ENCODE measurements at places on chromosomes 1 and 21.

DNA sequence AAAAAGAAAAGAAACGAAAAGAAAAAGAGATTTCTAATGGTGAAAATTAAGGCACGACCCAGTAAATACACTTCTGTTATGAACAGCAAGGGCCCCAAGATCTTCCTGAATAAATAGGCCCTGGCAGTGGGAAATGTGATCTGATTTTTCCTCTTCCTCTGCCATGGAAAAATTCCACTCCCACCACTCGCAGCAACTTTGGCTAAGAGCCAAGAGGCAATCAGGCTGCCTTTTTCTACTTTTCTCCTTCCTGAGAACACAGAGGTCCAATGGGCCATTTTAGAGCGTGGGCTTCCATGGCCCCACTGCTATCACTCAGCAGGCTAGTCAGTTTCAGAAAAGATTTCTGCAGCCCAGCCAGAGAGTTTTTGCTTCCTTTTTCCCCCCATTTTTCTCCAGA is 33.7 kb upstream of the AK4 start:
- no peak for DNase-seq

- no peak for DNase-seq
Measured at GRCh38 chr1:207670997-207671396, 26.1 kb downstream of the CR1L start.

- DNase-seq = no peak
Measured at GRCh38 chr1:202561726-202562443, 148.4 kb downstream of the SYT2 start.

GRCh38 chr1:228081144-228081543 is 1.4 kb upstream of the ARF1 start:
- no peak for DNase-seq

DNA sequence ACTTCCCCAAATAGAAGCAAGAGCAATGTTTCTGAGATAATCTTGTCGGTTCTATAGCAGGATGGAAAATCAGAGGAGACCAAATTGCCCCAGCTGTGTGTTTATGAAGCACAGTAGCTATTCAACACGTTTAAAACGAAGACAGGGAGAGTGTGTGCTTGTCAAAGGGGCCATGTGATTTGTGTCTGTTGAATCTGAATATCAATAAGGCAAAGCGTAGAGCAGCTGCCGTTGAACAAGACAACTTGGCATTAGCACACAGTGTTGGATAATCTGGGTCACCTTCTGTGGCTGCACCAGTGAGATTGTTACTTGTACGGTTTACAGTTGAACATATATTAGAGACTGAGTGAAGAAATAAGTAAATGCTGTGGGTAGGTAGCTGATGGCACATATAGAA is 1.0 kb downstream of the CRB1 start:
- no peak for DNase-seq

- DNase-seq = no peak
Measured at GRCh38 chr1:1400576-1401456, 1.7 kb upstream of the CCNL2 start.

DNA sequence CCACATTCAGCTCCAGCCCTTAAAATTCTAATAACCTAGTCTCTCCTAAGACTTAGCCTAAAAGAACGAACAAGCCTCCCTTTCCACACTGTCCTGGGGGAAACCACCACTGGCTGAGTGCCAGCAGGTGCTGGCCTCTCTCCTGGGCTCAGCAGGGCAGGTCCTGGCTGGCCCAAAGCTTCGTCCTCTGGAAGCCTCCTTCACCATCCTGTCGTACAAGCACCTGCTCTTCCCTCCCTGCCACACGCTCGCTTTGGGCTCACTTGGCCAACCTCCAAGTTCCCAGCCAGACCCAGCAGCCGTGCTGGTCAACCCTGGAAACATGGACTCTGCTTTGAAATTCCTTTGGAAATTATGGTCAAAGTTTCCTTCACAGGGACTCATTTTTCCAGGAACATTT is 58.2 kb upstream of the SLC25A33 start:
- DNase-seq = no peak

- DNase-seq = no peak
Measured at GRCh38 chr1:246208105-246208504, 299.0 kb downstream of the SMYD3 start.

DNA sequence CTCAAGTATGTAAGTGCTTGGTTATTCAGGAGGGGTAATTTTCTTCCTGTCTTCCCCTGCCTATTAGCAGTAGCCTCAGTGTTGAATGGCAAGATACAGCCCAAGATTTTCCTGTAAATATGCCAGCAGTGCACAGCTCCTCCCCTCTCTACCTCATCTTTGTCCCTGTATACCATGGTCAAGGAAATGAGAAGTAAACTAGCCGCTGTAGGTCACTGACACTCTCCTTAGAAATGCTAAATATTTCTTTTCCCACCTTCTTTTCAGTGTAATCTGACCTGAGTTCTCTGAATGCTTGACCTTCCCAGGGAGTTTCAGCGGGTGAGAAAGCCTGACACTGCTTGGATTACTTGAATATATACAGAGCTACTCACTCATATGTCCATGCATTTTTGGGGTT is 84.1 kb upstream of the ZNF326 start:
- no peak for DNase-seq

DNA sequence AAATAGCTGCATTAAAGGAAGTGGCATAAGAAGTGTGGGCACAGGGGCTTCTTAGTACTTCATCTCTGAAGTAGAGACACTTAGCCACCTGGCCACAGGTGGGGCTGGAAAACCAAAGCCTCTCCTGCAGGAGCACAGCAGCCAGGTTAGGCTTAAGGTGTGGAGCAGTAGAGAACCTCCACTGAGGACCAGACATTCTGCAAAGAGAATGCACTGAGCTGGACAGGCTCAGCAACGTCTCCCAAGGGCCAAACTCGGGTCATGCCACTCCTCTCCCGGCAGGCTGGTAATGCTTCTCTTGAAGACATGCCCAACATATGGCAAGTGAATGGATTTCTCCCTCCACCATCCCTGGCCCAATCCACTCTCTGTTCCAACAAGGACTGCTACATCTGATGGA is 33.0 kb upstream of the LRRC38 start:
- no peak for DNase-seq

DNA sequence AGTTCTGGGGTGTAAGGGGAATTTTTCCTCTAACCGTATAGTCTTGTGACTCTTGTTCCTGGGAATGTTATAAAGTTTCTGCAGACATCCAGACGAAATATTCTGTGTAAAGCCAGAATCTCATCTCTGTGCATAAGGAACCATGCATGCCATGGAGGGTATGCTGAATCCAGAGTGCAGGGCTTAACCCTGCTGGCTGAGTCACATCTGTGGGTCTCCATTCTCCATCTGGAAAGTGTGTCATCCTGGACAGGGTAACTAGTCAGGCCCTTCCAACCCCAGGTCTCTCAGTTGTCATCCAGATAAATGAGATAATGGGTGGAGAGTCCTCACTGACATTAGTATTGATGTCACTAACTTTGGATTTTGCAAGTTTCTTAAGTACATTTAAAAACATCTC is 48.8 kb downstream of the ATP5PO start:
- DNase-seq = no peak

GRCh38 chr1:19892129-19892528 is 9.9 kb downstream of the OTUD3 start:
- DNase-seq = no peak

GRCh38 chr1:36824390-36824861 is 209.9 kb downstream of the GRIK3 start:
- DNase-seq = no peak

GRCh38 chr1:50697440-50698421 is 262.3 kb downstream of the FAF1 start:
- DNase-seq = no peak

DNA sequence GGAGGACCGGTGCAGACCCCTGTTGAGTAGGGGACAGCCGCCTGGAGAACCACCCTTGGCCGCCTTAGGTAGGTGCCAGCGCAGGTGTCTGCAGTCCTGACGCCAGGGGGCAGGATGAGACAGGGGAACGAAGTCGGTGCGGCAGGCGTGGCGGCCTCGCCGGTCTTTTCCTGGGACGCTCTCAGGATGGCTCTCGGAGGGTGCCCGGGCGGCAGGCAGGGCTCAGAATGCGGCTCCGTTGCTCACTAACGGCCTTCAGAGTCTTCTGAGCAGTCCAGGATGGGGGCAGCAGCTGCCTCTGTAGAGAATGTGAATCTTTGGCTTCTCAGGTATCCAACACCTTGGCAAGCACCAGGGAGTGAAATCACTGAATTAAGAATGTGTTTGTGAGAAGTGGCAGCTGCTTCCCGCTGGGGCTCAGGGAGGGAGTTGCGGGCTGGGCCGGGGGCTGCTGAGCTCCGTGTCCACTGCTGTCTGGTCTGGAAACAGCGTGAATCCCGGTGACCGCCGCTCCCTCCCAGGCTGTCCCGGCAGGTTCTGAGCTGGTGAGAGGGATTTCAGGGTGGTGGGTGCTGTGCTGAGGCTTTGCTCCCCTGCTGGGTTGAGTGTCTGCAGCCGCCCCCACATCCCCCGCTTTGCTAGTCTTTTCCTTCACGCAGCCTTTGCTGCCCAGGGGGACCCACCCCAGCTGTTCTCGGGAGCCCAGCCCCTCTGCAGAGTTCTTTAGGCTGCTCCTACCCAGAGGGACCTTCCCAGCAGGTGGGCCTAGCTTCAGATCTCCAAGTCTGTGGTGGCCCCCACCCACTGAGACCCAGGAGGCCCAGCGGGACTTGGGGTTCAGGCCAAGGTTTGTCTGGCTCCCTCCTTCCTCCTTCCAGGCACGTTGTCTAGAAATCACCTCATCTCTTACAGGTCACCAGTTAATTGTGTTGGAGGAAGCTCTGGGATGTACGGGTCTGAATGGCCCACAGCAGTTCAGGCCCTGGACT is 11.1 kb upstream of the C1orf174 start:
- DNase-seq = peak; percentile 53

- DNase-seq = no peak
Measured at GRCh38 chr1:244414543-244414942, 37.2 kb downstream of the ADSS2 start.

- no peak for DNase-seq
Measured at GRCh38 chr1:51856745-51857144, 21.8 kb downstream of the NRDC start.

GRCh38 chr1:16260814-16261213 is 23.8 kb upstream of the CPLANE2 start:
- no peak for DNase-seq

DNA sequence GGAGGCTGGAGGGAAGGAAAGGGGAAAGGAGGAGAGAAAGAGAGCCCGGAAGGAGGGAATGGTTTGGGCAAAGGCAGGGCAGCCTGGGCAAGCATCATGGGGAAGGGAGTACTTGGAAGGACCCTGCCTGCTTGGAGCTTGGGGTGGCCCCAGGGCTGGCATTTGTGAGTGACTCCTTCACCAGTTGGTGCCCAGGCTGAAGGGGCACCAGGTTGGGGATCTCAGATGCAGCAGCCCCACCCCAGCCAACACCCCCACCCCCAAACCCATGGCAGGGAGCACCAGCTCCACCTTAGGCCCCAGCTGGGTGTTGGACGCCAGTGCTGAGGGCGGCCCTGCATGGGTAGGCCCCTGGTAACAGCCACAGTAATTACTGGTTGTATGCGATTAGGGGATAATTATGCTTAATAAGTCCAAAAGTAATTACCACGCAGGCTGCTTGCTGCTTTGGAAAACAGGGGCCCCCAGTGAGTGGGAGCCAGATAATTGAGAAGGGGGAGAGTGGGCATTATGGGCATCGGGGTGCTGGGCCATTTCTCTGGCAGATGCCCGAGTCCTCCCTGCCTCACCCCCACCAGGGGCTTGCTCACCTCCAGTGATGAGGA is 78.3 kb downstream of the VWA5B1 start:
- no peak for DNase-seq

GRCh38 chr1:50634251-50634650 is 211.0 kb upstream of the DMRTA2 start:
- DNase-seq = no peak

DNA sequence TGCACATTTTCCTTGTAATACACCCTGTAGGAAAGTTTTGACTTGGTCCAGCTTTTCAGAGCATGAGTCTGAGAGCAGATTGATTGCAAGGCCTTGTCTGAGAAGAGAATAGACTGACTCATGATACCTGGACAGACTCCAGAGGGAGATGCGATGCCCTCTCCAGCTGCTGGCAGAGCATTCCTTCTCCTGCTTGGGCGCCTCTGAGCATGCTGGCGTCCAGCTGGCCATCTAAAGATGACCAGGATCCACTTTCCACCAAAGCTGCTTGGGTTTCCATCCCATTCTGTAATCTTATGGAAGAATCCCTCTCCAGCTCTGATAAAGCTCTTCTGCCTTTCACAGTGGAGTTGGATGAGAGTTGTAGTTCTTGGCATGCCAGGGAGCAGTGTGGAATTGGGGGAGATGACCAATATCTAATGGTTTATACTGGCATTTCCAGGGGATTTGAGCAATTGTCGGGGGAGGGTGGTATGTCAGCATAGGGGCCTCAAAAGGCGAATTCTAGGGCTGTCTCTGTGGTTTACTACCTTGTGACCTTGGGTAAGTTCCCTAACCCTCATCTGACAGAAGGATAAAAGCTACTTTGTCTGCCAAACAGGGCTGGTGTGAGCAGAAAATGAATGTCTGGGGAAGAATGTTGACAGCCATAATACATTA is 19.5 kb downstream of the SZRD1 start:
- no peak for DNase-seq

DNA sequence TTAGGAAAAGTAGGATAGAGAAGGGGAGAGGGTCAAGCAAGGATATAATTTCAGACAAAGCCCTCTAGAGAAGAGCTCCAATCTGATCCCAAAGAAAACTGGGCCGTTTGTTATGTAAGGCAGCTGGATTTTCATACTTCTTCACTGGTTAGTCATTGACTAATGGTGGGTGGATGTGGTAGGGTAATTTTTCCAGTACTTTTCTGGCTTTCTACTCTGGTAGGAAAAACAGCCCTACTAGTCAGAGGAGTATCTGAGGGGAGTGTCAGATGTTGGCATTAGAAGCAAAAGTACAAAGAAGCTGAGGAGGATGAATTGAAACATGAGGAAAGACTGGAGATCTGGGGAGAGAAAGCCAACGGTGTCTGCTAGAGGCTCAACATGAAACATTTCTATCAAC is 145.3 kb downstream of the TNFSF18 start:
- DNase-seq = no peak

GRCh38 chr1:29869802-29870201 is 633.5 kb downstream of the PTPRU start:
- no peak for DNase-seq

DNA sequence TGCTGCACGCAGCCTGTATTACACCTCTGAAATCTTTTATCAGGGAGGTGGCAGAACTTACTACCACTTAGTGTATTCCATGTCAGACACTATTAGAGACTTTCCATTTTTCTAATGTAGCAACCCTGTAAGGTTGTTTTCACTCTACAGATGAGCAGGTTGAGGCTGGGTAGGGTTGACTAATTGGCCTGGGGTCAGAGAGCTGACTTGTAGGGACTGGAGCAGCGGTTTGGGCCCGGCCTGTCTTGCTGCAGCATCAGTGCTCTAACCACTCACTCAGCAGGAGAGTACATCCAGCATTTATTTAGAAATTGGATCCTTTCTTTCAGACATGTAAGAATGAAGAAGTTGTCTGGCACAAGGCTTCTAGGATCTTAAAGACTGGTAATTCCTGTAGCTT is 25.7 kb upstream of the NBL1 start:
- DNase-seq = no peak
